ENCODE measurements at places on chromosomes 6 and 20.

- DNase-seq: peak; percentile 70
Observed at GRCh38 chr20:16761305-16761829, 13.2 kb downstream of the OTOR start.

GRCh38 chr20:32018269-32019155 lies 8.3 kb downstream of the CCM2L start:
- no peak for DNase-seq

- no peak for DNase-seq
Observed at GRCh38 chr20:42945234-42945994, 244.3 kb downstream of the PTPRT start.

DNA sequence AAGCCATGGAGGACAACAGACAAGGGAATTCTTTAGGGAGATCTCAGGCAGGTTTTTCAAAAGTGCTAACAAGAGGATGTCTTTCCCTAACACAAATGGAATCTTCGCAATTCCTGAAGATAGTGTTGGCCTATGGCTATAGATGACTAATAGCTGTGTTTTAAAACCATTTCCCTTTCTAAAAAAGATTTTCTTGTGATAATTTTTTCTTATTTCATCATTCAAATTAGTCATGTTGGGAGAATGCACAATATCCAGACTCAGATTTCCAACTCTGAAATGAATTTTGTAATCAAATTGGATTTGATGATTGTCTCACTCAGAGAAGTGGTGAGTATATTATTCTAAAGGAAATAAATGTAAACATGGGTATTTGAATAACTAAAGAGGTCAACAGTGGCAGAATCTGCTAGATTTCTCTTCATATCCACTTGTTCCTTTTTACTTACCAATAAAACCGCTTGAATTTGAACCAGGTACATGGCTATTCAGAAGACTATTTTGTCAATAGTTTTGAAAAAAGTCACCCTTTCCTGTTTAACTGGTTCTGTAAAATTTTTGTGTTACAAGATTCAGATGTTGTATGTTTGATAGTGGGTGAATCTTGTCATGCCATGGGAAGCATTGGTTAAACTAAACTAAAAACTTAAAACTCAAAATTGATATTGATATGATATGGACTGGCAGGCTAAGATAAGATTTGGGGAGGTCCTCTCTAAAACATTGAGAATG lies 1223.7 kb upstream of the EYS start:
- DNase-seq: peak; percentile 17

DNA sequence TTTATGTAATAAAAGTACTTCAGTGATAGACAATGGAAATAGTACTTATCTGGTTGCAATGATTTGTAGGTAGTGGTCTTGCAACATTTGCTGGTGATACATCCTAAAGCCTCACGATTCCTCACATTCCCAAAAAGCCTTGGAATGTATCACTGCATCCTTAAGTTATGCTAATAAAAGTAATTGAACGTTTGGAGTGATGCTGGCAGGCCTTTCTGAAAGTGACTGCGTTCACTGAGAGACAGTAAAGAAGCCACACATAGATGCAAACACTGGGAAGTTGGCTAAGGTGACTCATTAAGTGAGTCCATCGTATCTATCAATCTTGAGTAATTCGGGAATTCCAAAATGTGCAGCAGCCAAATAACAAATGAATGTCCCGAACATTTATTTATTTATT lies 444.1 kb upstream of the SOX4 start:
- DNase-seq: no peak

- DNase-seq: no peak
Observed at GRCh38 chr6:6652932-6653331, 64.4 kb downstream of the LY86 start.

DNA sequence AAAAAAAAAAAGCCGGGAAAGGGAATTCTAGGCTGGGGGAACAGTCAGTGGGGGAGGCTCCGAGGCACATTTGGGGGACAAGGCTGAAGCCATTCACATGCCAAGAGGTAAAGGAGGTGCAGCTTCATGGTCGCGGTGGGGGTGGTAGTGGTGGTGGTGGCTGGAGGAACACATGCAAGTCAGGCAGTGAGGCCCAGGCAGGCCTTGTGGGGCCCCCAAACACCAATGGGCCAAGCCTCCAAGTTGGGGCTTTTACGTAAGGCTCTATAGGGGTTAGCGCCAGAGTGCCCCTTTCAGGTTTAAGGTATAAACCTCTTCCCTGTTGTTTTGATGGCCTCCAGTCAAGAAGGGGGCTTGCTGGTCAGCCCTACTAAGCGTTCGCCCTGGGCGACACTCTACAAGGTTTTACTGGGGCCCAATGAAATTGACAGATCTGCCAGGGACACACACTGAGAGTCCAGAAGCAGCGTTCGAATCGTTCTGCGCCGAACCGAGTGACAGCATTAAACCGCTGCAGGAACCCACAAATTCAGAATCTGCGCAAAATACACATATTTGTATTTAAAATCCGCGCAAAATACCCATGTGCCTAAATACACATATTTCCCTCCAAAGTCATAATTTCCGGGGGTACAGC lies 818 bp upstream of the AP5S1 start:
- no peak for DNase-seq

DNA sequence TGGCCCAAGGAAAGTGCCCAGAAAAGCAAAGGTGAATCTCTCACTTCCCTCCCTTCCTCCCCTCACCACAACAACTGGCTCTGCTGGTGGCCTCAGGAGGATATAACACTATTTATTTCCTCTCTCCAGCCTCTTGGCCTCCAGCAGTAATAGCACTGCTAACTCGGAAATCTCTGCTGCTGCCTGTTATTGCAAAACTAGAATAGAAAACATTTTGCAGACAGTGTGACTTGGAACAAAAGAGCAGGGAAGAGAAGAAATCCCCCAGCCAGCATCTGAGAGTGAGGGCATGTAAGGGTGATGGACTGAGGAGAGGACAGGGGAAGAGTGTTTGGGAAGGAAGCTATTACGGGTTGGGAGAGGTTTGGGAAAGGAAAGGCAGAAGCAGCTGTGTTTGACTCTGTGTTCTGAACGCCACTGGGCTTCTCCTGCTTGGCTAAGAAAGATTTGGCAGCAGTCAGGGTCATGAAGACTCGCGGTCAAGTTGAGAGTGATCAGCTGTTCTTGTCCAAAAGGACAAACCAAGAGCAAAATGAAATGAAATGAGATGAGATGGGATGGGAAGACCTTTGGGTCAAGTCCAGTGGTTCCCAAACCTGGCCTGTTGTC lies 81.0 kb upstream of the SNX9 start:
- DNase-seq: no peak

DNA sequence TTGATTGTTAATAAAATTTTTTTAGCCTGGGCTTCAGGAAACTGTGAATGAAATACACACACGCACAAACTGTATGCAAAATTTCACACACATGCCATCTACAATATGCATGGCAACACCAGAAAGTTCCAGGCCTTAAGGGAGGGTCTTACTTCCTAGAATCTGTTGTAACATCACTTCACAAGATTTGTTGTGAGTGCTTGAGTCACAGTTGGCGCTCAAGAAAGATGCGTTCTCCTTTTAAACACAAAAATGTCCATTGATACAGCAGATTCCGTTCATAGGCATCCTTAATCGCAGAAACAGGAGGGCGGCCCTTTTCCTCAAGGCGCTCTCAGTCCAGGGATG lies 485 bp upstream of the RTF2 start:
- no peak for DNase-seq

DNA sequence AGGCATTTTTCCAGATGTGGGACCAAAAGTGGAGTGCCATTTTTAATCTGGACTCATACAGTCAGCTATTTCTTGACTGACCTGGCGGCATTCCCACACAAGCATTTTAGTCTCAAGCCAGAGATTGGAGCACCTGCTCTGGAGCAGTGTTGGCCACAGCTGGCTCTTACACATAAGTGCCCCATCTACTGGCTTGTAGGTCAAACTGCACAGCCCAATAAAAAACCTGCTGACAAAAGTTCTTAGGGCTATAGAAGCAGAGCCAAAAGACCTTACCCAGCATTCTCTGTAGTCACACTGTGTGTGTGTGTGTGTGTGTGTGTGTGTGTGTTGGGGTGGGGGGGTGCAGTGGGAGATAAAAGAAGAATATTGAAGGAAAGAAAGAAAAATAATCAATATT lies 38.6 kb upstream of the SENP6 start:
- DNase-seq: peak; percentile 9

DNA sequence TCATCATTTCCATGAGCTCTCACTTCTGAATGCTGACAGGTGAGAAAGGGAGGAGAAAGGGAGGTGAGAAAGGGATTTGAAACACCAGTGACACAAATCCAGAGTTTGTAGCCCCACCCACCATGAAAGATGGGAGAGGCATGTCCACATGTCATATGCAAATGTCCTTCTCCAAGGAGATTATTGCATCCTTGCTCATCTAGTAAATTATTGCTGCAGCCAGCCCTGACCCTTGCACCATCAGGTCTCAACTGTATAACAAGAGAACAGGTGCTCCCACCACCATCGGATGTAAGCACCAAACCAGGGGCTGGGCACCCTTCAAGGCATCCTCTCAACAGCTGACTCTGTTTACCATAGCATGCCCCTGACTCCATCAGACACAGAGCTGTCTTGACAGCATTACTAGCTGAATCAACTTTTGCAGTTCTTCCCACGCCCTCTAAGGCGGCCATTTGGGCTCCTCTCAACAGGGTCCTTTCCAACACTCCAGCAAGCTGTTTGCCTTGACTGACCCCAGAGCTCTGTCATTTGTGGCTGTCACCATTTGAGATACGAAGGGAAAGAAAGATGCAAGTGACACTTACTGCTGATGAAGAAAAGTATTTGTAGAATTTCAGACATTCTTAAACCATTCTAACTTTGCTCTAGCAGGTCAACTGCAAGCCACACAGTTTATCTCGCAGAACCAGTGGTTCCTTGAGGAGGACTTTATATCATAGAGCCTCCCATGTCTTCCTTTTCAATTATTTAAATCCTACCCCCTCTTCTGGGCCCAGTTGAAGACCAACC lies 14.2 kb downstream of the GFOD1 start:
- no peak for DNase-seq

- DNase-seq: no peak
Observed at GRCh38 chr6:36636687-36637418, 41.7 kb upstream of the CDKN1A start.

GRCh38 chr20:54119744-54120143 lies 49.4 kb upstream of the BCAS1 start:
- no peak for DNase-seq

- DNase-seq: no peak
Observed at GRCh38 chr6:126341126-126341525, 1.2 kb downstream of the CENPW start.

- DNase-seq: no peak
Observed at GRCh38 chr20:38284893-38285444, 19.0 kb upstream of the BPI start.

- DNase-seq: peak; percentile 23
Observed at GRCh38 chr20:50434653-50435396, 75.4 kb upstream of the PTPN1 start.

- DNase-seq: no peak
Observed at GRCh38 chr6:90547079-90547478, 39.8 kb downstream of the MAP3K7 start.

GRCh38 chr6:30002871-30003270 lies 58.2 kb upstream of the POLR1H start:
- no peak for DNase-seq
